ENCODE measurements at places on chromosomes 16 and 17. TPM values are rescaled to one million over a fixed set of nuclear protein-coding genes. Genes with fewer than 3 reads are reported as not detected.
A peak's percentile ranks its signal among the peaks of the same experiment; 100 is the strongest.

- no peak for DNase-seq
Observed at GRCh38 chr16:11066261-11066870, 122.0 kb downstream of the CLEC16A start.

DNA sequence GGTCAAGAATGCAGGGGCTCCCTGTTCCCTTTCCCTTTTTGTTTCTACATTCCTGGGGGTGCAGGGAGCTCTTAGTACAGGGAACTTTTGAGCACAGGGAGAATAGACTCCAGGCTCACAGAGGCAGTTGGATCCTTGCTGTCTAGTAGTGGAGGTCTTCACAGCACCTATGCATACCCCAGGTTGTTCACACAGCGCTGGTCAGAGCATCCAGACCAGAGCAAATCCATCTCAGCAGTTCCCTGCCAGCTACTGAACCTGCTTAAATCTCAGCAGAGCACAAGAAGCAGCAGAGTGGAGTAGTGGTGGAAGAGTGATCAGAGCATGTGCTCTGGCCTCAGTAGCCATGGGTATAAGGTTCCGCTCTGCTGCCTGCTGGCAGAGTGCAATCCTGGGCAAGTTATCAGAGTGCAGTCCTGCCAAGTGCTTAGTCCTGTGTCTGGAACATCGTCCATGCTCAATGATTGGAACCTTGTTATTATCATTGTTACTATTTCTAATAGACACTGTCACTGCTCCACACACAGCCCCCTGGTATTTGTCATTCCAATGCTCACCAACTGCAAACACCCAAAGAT is 220.4 kb downstream of the CBLN1 start:
- DNase-seq: peak; percentile 68

- DNase-seq: no peak
Observed at GRCh38 chr17:4788159-4788806, 481 bp upstream of the GLTPD2 start.

DNA sequence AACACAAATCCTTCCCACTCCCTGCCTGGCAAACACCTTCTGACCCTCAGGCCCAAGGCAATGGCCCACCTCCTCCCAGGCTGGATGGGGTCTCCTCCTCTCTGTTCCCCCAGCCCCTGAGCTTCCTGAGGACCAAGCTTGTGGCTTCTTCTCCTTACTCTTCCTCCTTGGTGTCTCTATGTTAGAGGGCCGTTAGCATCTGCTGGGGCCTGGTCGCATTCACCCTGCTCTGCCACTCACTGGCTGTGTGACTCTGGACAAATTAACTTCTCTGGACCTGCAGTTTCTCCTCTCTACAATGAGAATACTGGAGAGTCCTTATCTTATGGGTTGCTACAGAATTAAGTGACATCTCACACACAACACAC is 725 bp upstream of the MT2A start:
- no peak for DNase-seq

GRCh38 chr17:50754521-50754920 is 12.8 kb downstream of the ANKRD40CL start:
- DNase-seq: no peak

- DNase-seq: no peak
Observed at GRCh38 chr16:50318796-50319578, 49.8 kb downstream of the BRD7 start.

- no peak for DNase-seq
Observed at GRCh38 chr17:1870592-1870991, 40.8 kb downstream of the RPA1 start.

GRCh38 chr17:50184611-50185398 is 16.6 kb downstream of the COL1A1 start:
- no peak for DNase-seq

DNA sequence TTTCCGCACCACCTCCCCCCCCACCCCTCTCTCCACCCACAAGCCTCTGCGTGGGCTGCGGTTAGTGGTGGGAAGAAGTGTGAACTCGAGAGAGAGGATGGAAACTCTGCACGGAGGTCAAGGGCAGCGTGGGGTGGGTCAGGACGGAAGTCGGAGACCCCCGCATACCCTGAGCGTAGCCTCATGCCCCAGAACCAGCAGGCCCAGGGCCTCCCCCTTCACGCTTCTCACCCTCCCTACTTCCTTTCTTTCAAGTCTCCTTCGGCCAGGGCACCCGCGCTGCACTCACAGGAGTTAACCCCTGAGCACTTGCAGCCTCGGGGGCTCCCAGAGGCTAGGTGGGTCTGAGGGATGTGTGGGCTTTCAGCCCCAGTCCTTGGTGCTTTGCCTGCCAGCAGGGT is 9.2 kb downstream of the TBKBP1 start:
- no peak for DNase-seq

GDPD3 gene
- 0.66 TPM for total RNA-seq

- no peak for DNase-seq
Observed at GRCh38 chr16:85274924-85275323, 162.7 kb upstream of the CIBAR2 start.

- DNase-seq: no peak
Observed at GRCh38 chr16:82639263-82639662, 12.5 kb downstream of the CDH13 start.

GRCh38 chr16:30372038-30372712 is 1.9 kb upstream of the TBC1D10B start:
- DNase-seq: no peak

DNA sequence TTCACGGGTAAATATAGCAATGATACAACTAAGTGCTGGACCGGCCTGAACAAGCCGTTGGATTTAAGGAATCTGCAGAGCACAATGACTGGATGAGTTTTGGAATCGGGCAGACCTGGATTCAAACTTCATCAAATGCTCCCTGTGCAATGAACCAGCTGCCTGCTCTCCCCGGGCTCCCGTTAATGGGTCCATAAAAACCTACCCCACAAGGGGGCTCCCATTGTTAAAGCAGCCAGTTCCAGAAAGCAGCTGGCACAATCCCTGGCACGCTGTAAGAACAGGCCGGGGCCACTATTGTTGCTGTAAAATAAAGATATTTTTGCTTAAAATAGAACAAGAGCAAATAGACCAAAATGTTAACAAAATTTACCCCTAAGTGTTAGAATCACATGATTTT is 131.9 kb downstream of the C16orf95 start:
- no peak for DNase-seq

- no peak for DNase-seq
Observed at GRCh38 chr17:49555495-49556222, 20.0 kb upstream of the NXPH3 start.

GRCh38 chr17:65707780-65708179 is 146.3 kb upstream of the AXIN2 start:
- DNase-seq: no peak

- peak; percentile 66 for DNase-seq
Observed at GRCh38 chr16:73713778-73714495, 582.7 kb upstream of the PSMD7 start.

- DNase-seq: no peak
Observed at GRCh38 chr17:80316927-80317705, 56.5 kb downstream of the RNF213 start.

DNA sequence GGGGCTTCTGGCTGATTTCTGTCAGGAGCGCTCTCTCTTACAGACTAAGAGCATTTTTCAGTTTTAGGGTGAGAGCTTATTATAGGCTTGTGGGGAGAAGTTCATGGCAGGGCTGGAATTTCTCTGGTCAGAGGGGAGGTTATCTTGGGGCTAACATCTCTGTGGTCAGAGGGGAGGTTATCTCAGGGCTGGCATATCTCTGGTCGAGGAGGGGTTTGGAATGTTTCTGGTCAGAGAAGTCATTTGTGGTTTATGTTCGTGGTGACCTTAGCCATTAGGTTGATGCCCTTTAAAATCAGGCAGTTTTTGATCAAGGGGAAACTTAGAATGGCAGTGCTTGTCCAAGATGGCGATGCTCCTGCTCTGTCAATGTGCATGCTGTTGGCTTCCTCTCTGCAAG is 10.8 kb upstream of the USP31 start:
- DNase-seq: no peak

- no peak for DNase-seq
Observed at GRCh38 chr16:67779256-67780014, 26.9 kb downstream of the RANBP10 start.

DNA sequence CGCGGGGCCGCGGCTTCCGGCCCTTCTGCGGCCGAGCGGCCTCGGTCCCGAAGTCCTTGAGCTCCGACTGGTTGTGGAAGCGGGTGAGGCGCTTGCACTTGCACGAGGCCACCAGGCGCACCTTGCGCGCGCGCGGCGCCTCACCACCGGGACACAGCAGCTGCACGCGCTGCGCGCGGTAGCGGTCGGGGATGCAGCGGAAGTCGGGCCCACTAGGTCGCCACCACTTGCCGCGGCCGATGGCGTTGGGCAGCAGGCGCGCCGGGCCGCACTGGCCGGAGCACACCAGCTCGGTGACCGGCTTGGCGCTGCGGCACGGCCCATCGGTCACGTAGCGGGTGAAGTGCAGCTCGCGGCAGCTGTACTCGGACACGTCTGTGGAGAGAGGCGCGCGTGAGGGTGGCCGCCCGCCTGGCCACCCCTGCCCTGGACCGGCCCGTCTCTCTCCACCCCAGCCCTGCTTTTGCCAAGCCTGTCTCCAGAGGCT is 3.2 kb downstream of the SOST start:
- DNase-seq: no peak

DNA sequence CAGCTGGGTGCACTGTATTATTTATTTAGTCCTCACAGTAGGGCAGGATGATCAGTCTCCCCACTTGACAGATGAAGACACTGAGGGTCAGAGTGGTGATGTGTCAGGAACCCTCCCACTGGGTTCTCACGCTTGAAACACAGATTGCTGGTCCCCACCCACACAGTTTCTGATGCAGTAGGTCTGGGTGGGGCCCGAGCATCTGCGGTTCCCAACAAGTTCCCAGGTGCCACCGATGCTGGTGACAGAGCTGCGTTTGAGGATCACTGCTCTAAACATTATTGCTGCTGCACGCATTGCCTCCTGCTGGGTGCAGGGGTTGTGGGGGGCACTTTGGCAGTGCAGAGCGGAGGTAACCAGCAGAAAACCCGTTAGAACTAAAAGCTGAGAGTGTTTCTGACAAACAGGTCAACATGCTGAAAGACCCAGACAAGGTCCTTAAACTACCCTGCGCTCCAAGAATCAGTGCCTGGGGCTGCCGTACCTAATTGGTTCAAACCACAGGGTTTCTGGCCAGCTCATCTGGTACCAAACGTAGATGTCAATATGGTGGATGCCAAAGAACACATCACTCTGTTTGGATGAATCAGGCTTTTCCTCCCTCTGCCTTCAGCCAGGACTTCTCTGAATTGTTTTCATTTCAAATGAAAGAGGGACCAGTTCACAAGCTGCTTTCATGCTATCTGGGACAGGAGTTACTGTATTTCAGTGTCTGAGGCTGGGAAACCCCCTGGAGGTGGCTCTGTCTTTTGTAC is 76.0 kb downstream of the ABCC1 start:
- DNase-seq: no peak

ELAC2 gene
- 55.5 TPM for total RNA-seq

DNA sequence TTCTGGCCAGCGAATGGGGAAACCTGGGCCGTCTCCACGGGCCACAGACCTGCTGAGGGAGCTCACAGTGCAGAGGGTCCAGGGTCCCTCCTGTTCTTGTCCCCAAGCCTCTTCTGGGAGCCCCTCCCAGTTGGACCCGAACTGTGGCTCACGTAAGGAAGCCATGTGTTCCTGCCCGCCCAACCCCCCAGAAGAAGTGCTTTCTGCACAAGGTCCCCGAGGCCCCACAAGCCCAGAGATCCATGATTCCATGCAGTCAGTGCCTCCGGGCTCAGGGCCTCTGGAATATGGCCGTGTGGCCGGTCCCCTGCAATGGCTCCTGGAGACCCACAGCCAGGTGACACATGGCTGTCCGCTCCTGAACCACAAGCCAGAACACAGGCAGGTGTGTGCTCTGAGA is 272.4 kb downstream of the C16orf95 start:
- no peak for DNase-seq

SPATA32 gene
- total RNA-seq: not detected

KRT28 gene
- not detected for total RNA-seq

DNA sequence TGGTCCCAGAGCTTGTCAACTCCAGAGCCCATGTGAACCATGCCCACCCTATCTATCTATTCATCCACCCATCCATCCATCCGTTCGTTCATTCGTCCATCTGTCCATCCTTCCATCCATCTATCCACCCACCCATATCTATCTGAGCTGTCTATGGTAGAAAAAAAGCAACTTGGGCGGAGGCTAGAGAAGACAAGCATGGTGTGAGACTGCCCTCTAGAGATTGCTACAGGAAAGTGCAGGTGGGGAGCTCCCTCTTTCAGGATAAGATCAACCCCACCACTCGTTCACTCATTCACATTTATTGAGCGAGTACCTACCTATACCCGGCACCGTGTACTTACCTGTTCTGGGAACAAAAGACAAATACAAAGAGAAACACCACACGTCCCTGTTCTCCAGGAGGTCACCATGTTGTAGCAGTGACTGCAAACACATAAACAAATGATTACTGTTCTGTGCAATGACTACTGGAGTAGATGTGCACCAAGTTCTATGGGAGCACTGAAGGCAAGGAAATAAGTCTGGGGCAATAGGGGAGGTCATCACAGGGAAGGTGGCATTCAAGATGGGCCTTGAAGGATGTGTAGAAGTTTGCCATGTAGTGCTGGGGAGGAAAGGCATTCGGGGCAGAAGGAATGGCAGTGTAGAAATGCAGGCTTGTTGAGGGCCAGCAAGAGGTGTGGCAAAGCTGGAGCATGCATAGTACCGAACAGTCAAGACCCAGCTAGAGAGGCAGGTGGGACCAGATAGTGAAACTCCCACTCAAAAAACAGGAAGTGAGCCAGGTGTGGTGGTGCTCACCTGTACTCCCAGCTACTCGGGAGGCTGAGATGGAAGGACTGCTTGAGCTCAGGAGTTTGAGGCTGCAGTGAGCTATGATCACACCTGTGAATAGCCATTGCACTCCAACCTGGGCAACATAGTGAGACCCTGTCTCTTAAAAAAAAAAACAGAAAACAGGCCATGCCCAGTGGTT is 13.4 kb upstream of the ATP5MC1 start:
- DNase-seq: no peak

DNA sequence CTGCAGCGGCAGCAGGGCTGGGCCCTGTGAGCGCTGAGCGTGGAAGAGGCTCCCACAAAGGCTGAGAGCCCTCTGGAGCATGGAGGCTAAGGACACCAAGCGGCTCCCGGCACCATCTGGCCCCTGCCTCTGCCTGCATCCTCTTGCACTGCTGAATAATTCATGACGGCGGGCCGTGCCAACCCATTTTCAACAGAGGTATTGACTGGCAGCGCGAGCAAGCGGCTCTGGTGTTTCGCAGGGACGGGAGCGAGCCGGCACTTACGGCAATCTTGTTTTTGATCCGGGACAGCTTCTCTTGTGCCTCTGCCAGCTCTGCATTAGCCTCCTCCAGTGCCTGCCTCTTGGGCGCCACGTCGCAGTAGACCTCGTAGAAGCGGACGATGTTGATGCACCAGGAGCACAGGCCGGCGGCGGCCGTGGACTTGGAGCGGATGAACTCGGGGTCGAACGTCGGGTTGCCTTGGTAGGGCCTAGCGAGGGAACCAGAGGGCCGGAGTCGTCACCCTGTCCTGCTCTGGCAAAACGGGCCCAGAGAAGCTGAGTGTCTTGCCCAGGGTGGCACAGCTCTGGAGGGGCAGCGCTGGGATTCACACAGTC is 80.4 kb downstream of the PGS1 start:
- no peak for DNase-seq

DNA sequence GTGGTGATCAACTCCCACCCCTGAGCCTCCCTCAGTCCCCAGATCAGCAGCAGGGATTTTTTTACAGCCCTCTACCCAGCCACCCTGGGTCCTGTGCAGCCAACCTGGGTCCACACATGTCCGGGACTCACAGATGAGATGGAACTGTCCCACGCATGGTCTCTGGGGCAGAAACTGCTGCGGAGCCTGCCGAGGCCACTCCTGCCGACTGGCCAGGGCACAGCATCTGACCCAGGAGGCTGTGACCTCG is 48.0 kb upstream of the ZCCHC14 start:
- no peak for DNase-seq

Data from esophagus muscularis mucosa (tissue), 4 donors.